ENCODE measurements at places on chromosomes 12 and 14.

- no peak for DNase-seq
Measured at GRCh38 chr12:26298785-26299621, 103.6 kb downstream of the SSPN start.

GRCh38 chr14:91843437-91843836 lies 23.9 kb downstream of the TC2N start:
- DNase-seq = no peak

GRCh38 chr12:103928682-103929045 lies 1.5 kb upstream of the HSP90B1 start:
- DNase-seq = no peak

GRCh38 chr12:89185889-89186288 lies 166.4 kb downstream of the DUSP6 start:
- DNase-seq = no peak

- DNase-seq = no peak
Measured at GRCh38 chr14:20782280-20782890, 1.3 kb downstream of the RNASE6 start.

DNA sequence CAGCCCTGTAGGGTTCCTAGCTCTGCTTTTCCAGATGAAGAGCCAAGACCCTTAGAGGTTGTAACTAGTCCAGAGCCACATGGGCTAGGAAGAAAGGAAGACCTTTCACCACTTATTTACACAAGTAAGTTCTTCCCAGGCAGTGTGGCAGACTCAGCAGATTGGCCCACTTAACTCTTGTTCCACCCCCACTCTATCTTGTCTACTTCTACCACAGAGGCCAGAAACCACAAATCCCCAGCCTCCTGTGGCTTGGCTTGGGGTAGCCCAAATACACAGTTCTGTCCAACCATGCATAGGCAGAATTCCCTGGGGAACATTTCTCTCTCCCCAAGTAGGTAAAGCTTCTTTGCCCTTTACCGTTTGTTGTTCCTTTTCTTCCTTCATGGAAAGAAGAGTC lies 383.5 kb downstream of the RGS6 start:
- DNase-seq = no peak

DNA sequence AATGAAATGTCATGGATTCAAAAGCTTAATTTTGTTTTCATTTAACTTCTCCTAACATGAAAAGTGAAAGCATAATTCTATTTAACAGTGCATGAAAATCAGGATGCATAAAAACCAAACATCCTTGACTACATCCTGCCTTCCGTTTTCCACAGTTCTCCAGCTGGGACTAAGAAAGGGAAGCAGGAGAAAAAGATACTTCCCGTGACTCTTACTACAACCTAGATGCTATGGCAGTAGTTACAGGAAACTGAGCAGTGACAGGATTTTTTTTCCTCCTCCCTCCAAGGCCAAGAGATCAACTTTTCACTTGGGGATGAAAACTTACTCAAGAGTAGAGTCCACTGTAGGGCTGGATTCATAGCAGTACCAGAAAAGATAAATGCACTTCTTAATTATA lies 2.6 kb downstream of the EXOC5 start:
- no peak for DNase-seq

- DNase-seq = no peak
Measured at GRCh38 chr12:110537605-110538409, 35.7 kb downstream of the RAD9B start.

GRCh38 chr14:69753860-69754259 lies 13.1 kb upstream of the SRSF5 start:
- no peak for DNase-seq

GRCh38 chr12:106114447-106115068 lies 24.2 kb downstream of the NUAK1 start:
- DNase-seq = no peak
